Hepatocyte (in vitro differentiated cells): ENCODE measurements at places on chromosomes 5 and 9.
A peak's percentile ranks its signal among the peaks of the same experiment; 100 is the strongest.

- DNase-seq, result no peak
Observed at GRCh38 chr9:17191082-17191481, 56.2 kb downstream of the CNTLN start.

- no peak for DNase-seq
Observed at GRCh38 chr9:20014168-20014567, 225.3 kb upstream of the SLC24A2 start.

- no peak for DNase-seq
Observed at GRCh38 chr9:99057665-99058625, 47.0 kb upstream of the TGFBR1 start.

DNA sequence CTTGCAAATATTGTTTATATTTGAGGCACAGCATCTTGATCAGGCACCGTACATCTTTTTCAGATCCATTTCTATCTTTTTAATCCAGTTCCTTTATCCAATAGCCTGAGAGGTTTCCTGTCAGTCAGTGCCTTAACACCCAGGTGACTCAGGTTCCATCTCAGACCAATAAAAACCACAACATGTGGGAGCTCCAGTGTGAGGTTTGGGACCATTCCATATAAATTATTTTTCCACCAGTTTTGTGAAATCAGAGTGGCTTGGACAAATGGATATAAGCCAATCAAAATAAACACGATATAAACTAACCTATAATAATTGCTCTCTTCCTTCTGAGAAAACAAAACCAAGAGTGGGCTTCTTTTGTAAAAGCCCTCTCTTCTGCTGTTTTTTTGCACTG, 351.3 kb downstream of the NTRK2 start:
- DNase-seq, result no peak

DNA sequence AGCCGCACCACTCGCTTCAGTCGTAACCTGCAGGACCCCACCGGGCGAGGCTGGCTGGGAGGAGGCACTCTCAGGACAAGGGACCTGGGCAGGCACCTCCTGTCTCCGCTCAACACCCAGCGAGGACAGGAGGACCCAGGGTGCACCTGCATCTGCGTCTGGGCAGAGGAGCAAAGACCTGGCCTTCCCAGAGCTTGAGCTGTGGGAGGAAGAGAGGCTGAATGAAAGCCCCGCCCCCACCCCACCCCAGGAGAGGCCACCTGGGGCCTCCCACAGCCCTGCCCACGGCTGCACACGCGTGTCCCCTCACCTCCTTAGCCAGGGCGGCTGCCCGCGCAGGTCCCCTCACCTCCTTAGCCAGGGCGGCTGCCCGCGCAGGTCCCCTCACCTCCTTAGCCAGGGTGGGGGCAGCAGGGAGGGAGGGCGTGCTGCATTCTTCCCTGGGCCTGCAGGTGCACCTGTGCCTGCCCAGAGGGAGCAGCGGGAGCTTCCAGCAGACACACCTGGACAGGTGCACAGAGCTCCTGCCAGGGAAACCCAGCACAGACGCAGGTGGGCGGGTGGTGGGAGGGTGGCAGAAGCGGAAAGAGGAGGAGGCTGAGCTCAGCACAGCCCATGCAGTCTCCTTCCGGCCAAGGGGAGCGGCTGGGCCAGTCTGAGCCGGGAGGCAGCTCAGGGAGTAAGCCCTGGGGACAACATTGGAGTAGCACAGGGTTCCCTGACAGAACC, 18.5 kb upstream of the SLC12A7 start:
- DNase-seq, result peak; percentile 73

DNA sequence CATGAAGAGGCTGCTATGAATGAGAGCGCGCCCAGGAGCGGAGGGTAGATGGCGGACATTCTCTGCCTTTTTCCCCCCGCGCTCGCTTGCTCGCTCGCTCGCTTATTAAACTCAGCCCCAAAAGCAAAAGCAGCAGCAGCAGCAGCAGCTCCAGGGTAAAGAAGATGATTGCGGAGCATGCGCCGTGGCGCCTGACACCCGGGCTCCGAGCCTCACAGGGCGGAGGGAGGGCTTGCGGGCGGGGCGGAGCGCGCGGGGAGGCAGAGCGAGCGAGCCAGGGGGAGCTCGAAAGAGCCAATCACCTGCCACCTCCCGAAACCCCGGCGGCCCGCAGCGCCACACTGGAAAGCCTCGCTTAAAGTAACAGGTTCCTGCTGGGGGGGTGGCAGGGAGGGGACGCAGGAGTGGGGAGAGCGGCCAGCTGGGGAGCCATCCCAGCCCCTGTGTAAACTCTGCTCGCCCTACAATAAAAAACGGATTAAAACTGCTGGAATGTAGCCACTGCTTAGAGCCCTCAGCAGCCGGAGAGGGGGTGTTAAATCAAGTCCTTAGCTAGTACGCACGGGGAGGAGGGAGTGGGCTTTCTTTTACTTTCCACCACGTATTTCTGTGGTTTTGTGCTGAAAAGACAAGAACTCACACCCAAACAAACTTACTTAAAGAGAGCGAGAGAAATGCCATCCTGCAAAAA, at the start of gene MLLT3:
Gene MLLT3, minus strand, starts transcription at position 170 of the 691 bp plus-strand sequence.
- peak; percentile 97 for DNase-seq

DNA sequence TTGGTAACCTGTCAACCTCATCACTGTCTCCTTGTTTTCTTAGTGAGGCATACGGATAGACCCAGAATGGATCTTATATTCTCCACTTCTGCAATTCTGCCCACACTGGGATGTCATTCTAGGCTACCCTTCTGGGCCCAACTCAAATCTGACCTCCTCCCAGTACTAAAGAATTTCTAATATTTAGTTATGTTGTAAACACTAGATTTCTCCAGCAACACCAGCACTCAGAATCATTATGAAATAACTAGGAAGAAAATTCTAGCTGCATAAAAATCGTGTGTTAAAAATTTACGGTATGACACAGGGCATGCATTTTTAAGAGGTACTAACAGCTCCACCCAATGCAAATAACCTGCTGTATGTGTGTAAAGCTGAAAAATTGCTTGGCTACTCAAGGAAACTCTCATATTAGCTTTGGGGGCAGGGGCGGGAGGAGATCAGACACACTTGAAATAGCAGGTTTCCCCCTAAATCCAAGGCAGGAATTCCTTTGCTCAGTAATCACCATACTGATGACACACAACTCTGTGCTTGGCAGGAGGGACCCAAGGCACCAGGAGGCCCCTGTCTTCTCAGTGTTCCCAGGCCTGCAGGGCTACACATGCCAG, 27.3 kb downstream of the MACROH2A1 start:
- no peak for DNase-seq

- DNase-seq, result no peak
Observed at GRCh38 chr9:27280860-27281259, 16.1 kb downstream of the EQTN start.

GRCh38 chr9:112582371-112583262, 96.0 kb downstream of the KIAA1958 start:
- no peak for DNase-seq

GRCh38 chr9:108677776-108678175, 178.0 kb downstream of the ACTL7B start:
- DNase-seq, result no peak

GRCh38 chr9:34456746-34457145, 1.6 kb downstream of the FAM219A start:
- no peak for DNase-seq

GRCh38 chr9:114238891-114239875, 83.7 kb upstream of the ORM1 start:
- DNase-seq, result peak; percentile 75

GRCh38 chr5:80059354-80059980, 24.3 kb downstream of the THBS4 start:
- no peak for DNase-seq

- no peak for DNase-seq
Observed at GRCh38 chr9:81824802-81825730, 103.2 kb upstream of the SPATA31D4 start.
